ENCODE measurements at places on chromosomes 1 and 21.

- DNase-seq: no peak
These were observed 187.2 kb downstream of the PCP4 start for GRCh38 chr21:40054403-40054802.

DNA sequence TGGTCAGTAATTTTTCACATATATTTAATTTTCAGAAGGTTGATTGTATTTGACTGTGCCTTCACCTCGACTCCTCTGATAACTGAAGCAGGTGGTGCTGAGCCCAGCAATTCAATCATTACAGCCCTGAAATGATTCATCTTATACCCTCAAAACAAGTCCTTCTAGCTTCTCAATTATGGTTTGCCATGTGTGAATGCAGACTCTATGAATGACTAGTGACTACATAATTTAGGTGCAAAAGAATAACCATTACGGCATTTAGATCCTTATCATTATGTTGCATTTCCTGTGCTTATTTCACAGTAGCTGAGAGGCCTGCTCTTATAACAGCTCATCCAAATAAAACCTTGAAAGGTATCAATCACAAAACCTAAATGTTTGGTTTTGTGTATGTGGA is 54.0 kb upstream of the COL11A1 start:
- no peak for DNase-seq

DNA sequence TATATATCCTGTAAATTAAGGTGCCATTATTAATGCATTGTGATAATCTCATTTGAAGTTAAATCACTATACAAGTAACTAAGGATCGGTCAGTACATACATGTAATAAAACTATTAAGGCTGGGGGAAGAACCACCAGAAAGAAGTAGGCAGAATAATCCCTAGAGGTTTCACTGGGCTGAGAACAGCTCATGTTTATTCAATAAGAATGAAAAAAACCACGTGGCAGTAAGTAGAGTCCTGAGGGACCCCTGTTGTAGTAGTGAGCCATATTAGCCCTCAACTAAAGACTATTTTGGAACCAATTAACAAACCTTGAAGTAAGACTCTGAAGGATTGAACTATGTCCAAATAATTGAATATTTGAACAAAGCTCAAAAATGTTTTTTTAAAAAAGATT is 46.9 kb upstream of the ADAM30 start:
- no peak for DNase-seq

- DNase-seq: no peak
These were observed 105.0 kb upstream of the PGBD5 start for GRCh38 chr1:230531103-230531502.

- no peak for DNase-seq
These were observed 28.8 kb downstream of the PADI6 start for GRCh38 chr1:17400725-17401341.

DNA sequence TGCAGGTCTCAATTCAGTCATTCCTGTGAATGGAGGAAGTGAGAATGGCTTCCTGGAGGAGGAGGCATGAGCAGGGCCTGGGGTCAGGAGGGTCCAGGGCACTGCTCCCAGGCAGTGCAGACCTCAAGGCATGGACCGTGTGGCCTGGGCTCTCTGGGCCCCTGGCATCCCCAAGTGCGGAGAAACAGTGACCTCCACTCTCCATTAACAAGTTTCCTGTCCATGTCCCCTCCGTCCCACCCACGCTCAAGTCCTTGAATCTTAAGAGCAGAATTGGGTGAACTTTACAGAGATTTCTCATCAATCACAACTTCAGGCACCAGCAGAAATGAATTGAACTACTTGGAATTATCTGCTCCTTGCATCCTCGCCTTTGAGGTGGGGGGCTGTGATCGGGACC is 211.1 kb downstream of the NPHP4 start:
- DNase-seq: no peak

DNA sequence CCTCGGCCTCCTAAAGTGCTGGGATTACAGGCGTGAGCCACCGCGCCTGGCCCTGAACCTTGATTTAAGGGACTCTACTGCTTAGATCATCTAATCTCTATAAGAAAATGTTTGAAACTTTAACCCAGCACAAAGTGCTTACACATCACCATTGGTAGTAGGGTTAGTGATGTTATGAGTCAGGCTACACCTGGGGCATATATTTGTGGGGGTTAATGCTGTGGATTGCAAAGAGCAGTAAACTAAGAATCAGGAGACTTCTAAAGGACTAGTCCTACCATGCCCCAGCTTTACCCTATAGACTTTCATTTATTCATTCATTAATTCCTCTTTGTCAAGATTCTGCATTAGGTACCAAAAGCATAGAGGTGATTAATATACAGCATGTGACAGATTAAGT is 880.5 kb downstream of the TTLL7 start:
- DNase-seq: no peak

DNA sequence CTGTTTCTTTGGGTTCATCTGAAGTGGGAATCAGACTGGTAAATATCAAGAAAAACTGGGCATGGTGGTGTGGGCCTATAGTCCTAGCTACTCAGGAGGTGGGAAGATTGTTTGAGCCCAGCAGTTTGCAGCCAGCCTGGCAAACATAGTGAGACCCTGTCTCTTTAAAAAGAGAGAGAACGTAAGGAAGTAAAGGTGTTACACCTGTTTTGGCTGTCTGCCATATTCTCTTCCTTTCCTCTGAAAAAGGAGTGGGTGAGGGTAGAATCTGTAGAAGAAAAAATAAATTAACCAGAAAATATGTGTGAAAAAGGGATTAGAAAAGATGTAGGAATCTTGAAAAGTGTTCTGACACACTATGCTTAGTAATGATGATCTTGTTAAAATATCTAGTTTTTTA is 20.0 kb downstream of the AHCYL1 start:
- no peak for DNase-seq

- no peak for DNase-seq
These were observed 382.8 kb downstream of the AMY1C start for GRCh38 chr1:104132382-104132973.

GRCh38 chr1:29971703-29972102 is 735.4 kb downstream of the PTPRU start:
- DNase-seq: no peak

GRCh38 chr1:40592107-40592803 is 60.8 kb downstream of the ZNF684 start:
- DNase-seq: no peak

- no peak for DNase-seq
These were observed 397.2 kb downstream of the NEGR1 start for GRCh38 chr1:71885171-71885570.

DNA sequence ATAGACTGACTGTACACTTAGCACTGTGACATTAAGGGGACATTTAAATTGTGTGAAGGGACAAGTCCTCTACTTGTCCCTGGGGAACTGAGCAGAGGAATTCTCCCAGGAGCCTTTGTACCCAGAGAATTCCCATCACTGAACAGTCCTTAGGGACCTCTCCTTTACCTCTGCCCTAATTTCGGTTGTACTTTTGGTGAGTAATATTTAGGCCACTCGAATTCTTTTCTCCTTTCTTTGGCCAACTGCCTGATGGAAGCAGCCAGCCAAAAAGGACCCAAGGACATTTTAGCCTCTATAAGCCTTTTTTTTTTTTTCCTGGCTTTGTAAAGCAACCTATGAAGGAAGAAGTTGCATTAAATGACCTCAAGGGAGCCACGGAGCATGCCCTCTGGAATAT is 71.5 kb downstream of the NR5A2 start:
- DNase-seq: no peak

GRCh38 chr1:9347095-9347850 is 54.6 kb downstream of the SPSB1 start:
- no peak for DNase-seq

- DNase-seq: no peak
These were observed 107.9 kb downstream of the SPSB1 start for GRCh38 chr1:9400425-9401079.

All from stimulated activated CD4-positive, alpha-beta T cell treated with anti-CD3 and anti-CD28 coated beads, Interleukin-4, amount 100 ng/mL, for 4 hours (primary cell).